ENCODE measurements at places on chromosomes 5 and 9. TPM values are rescaled to one million over a fixed set of nuclear protein-coding genes. Genes with fewer than 3 reads are reported as not detected.

- peak; percentile 4 for DNase-seq
Measured at GRCh38 chr9:134301387-134302129, 24.7 kb upstream of the RXRA start.

GRCh38 chr5:141933151-141933550 lies 9.5 kb downstream of the DELE1 start:
- no peak for DNase-seq

- DNase-seq, result no peak
Measured at GRCh38 chr5:25850581-25850980, 1187.8 kb downstream of the CDH9 start.

GRCh38 chr9:130846487-130847305 lies 11.6 kb downstream of the ABL1 start:
- DNase-seq, result no peak

DNA sequence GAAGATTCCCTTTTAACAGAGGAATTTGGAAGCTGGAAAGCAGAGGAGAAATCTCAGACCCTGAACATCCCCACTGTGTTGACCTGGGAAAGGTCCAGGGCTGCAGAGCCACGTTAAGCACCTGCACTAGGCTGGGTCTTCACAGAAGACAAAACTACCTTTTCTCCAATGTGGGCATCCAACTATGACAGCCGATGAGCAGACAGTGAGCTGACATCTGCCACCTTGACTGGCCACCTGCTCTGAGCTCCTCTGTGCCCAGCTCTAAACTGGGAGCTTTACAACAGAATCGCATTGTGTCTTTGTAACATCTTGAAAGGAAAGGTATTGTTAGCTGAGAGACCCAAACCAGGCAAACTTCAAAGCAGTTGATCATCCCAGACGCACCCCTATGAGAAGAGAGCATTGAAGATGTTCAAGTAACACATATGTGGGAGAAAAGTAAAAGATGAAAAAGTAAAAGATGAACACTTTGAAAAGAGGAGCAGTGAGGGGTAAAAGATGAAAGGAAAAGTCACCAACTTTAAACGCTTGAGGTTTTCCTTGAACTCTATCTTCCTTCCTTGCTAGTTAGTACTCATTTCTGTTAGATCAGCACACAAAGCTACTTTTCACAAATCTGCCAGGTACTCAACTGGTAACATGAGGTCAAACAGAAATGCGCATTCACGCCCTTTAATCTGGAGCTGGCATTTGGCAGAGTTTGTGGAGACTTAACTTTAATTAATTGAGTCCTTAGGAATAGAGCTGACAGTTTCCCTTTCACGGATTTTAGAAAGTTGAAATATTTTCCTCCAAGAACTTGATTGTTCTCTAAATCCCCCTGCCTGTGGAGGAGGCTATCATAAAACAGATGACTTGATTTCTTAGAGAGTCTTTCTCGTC lies 53.2 kb upstream of the CTXN3 start:
- DNase-seq, result no peak

DNA sequence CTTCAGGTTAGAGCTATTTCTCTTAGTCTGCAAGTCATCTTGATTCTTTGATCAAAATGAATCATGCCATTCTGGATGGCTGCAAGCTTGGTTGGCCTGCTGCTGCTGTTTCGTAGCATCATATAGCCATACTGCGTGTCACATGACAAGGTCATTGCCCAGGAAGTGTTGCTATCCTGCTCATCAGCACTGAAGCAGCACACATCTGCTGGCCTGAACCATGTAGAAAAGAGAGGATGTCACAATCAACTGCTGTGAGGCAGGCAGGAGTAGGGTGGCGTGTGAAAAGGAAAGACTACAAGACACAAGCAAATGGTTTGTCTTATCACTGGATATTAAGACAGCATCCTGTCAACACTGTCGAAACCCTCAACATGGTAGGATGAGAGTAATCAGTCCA lies 376.7 kb upstream of the RORB start:
- DNase-seq, result no peak

GRCh38 chr9:114811301-114811700 lies 5.5 kb upstream of the TNFSF15 start:
- no peak for DNase-seq

GRCh38 chr5:69032009-69032408 lies 61.8 kb upstream of the SLC30A5 start:
- no peak for DNase-seq

GRCh38 chr9:133341369-133342068 lies 5.5 kb upstream of the SURF6 start:
- DNase-seq, result no peak

GRCh38 chr9:19252174-19252884 lies 21.8 kb downstream of the DENND4C start:
- DNase-seq, result no peak

GRCh38 chr5:114319821-114320220 lies 42.0 kb upstream of the KCNN2 start:
- DNase-seq, result no peak

DNA sequence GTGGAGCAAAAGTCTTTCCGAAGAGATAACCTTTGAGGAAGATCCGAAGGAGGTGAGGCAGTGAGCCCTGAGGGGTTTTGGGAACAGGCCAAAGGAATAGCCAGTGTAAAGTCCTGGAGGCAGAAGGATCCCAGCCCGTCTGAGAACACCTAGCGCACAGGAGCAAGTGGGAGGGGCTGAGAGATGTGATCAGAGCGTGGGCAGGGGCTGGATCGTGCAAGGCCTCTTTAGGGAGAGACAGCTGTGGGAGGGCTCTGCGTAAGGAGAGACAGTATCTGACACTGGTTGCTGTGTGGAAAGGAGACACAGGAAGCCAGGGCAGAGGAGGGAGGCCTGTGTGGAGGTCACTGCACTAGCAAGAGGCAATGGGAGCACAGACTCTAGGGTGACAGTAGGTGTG lies 68.2 kb downstream of the BARX1 start:
- DNase-seq, result no peak

DNA sequence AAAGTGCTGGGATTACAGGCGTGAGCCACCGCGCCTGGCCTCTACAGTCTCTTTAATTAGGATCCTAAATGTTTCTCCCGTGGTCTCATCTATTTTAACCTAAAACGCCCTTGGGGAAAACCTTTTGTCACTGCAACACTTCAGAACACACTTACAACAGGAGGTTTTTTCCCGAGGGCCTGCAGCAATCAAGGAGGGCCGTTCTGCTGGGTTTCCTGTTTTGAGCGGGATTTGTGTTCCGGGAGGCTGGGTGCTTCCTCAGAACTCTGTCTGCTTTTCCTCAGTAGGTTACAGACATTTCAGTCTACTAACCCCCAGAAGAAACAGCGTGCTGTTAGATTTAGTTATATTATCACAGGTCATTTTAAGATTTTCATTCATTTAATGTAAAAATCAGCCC lies 65.4 kb upstream of the IRX4 start:
- DNase-seq, result no peak

The IGFBPL1 gene
- not detected for polyA plus RNA-seq

The PTPA gene
- polyA plus RNA-seq, result 176 TPM

The SLIT3 gene
- 2.0 TPM for polyA plus RNA-seq

The CCNO gene
- polyA plus RNA-seq, result 0.07 TPM

The SMAD5 gene
- 8.5 TPM for polyA plus RNA-seq

The KCNMB1 gene
- 1.2 TPM for polyA plus RNA-seq

The CDKN2B-AS1 gene
- polyA plus RNA-seq, result not detected

Data from heart right ventricle (tissue), 16 donors.